Activated T-cell treated with anti-CD3 and anti-CD28 coated beads, Interleukin-2, amount 50 U/mL, for 4 hours (primary cell): ENCODE measurements at places on chromosomes 11 and 22. TPM values are rescaled to one million over a fixed set of nuclear protein-coding genes. Genes with fewer than 3 reads are reported as not detected.

The TIMM10B gene
- 48.1 TPM for total RNA-seq

The TRPM5 gene
- not detected for total RNA-seq

The ESAM gene
- 0.40 TPM for total RNA-seq

The TEX12 gene
- total RNA-seq = not detected

The DSCAML1 gene
- not detected for total RNA-seq

The MRGPRF gene
- 0.18 TPM for total RNA-seq

The SCN4B gene
- total RNA-seq = not detected

The TSKU gene
- 0.38 TPM for total RNA-seq

The FAM111B gene
- 9.5 TPM for total RNA-seq

The PGA5 gene
- total RNA-seq = not detected

The PIWIL4 gene
- total RNA-seq = 0.32 TPM
